ENCODE measurements at places on chromosomes 3 and 15.

DNA sequence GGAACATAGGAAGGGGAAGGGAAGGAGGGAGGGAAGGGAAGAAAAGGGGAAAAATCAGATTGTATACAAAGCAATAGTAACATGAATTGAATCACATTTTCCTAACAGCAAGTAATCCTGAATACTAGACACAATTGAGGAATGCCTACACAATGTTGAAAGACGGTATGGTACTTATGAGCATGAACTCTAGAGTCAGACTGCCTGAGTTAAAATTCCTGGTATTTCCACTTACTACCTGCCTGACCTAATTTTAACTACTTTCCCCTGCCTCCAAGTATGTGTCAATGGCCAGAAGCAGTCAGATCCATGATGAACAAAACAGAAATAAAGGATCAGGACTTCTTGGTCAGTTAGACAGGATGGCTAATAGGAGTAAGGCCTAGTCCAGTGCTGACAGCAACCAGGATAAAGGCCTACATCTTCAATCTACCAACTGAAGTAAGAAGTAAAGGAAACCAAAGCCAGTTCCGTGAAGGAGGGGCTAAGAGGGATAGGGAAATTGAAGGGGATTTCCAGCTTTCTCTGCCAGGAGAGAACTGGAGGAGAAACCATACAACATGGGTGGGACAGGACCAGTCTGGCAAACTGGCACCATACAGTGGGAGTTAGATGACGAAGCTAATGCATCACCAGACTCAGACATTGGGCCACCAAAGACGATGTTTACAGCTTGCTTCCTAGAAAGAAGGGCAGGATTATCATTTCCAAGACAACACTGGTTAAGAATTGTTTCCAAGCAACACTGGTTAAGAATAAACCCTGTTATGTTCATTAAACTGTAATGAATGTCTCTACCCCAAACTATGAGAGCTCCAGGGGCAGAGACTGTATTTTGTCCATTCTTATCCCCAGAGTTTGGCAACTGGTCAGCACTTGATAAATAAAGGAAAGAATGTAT lies 151.6 kb upstream of the UBE2E2 start:
- no peak for DNase-seq

GRCh38 chr3:10378742-10379141 lies 57.8 kb upstream of the SEC13 start:
- DNase-seq: no peak

DNA sequence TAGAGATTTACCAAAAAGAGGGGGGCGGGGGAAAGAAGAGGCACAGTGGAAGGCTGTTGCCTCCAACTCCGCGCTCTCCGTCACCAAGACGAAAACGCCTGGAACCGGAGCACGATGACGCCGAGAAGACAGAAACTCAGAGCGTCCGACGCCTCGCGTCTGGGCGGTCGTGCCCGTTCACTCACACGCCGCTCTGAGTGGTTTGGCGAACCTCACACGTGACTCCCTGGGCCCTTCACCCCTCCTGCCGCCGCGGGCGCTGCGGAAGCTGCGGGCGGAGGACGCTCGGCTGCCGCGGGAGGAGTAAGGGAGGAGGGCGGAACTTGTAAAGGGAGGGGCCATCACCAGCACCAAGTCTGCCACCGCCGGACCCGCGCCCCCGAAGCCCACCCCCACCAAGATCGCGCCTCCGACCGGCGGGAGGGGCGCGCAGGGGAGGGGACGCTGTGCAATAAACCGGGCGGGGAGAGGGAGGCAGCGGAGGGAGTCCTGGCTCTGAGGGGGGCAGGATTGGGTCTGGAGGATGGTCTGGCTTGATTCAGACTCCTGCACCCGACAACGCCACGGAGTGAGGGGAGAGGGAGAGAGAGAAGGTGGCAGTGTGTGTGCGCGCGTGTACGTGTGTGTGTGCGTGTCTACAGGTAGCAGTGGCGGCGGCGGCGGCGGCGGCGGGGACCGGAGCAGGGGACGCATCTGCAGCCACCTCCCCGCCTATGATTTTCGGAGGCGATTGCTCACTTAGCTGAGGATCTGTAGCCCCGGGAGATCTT lies 1.9 kb upstream of the NLGN1 start:
- DNase-seq: no peak

GRCh38 chr15:39285663-39286062 lies 295.2 kb upstream of the THBS1 start:
- no peak for DNase-seq

DNA sequence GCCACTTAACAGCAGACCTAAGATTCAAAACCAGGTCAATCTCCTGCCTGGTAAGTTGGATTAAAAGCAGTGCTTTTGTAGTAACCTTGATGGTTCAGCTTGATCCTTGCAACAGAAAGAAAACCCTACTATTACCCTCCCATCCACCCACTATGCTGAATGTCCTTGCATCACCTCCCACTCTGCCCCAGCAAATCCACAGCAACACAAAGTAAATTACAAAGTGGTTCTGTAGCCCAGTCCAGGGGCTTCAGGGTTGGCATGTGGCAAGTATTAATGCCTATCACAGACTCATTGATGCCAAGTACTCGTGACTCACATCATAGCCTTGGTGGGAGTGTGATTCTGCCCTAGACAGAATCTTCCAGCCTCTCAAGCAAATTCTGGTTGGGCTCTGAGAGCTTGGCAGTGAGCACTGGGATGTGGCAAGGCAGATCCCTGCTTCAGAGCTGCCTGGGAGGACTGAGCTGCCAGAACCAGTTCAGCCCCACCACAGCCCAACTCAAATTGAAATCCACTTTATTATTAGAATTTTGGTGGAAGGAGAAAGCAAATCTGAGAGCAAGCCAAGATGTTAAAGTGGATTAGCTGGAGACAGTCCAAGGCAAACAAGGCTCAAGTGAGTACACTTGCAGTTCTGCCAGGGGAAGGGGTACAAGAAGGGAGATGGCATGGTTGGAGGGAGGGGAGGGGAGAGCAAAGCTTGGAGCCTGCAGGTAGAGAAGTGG lies 225.8 kb upstream of the UMPS start:
- no peak for DNase-seq

GRCh38 chr3:165439765-165440164 lies 243.6 kb upstream of the SLITRK3 start:
- DNase-seq: no peak

- DNase-seq: no peak
These were observed 93.7 kb downstream of the NFKBIZ start for GRCh38 chr3:101943029-101943428.

All from stimulated activated CD4-positive, alpha-beta T cell treated with anti-CD3 and anti-CD28 coated beads, Interleukin-12 subunit alpha, Interleukin-12 subunit beta, amount 100 ng/mL, for 24 hours (primary cell).